Body of pancreas (tissue), 4 donors: ENCODE measurements at places on chromosomes 5 and 9. TPM values are rescaled to one million over a fixed set of nuclear protein-coding genes. Genes with fewer than 3 reads are reported as not detected.

The SLC45A2 gene
- not detected for total RNA-seq

- H3K36me3 ChIP-seq, result no peaks in the 10 kb centered on the region
- DNase-seq, result no peak
- no peak overlapping the region for H3K27ac ChIP-seq
- no peaks in the 10 kb centered on the region for H3K27me3 ChIP-seq
Measured at GRCh38 chr9:135096408-135096895, 9.0 kb downstream of the OLFM1 start.

The ADRB2 gene
- total RNA-seq, result 1.6 TPM

The PCDHB15 gene
- total RNA-seq, result 3.1 TPM

DNA sequence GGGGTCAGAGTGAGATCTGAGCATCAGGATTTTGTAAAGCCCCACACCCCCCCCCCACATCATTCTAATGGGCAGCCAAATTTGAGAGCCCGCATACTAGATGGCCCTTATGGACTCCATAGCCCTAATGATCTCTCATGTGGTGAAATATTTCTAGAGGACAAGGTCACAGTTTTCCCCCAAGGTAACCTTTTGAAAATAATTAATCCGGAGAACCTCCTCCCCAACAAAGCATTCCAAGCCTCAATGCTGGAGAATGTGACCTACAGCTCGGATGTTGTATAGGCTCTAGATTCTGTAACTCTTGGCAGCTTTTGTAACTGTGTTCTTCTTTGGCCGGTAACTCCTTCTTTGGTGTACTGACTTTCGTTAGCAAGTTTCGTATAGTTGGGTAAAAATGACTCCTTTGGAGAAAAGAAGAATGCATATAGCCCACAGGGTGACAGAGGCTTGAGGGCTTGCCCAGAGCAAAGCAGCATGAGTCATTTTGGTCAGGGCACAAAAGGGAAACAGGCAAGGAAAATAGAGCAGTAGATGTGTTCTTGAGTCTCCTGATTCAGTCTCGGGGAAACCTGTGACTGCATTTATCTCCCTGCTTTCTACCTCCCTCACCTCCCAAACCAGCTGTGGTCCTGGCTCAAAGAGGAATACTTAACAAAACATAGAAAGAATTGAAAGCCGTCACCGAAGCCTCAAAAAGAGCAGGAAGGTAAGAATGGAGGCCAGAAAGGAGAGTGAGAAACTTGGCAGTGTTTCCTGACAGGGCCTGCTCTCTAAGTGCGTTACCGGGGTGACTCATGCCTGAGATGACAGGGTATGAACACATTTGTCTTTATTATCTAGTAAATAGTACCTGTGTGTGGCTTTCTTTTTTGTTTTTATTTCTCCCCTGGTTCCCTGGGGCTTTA, 6.6 kb upstream of the XPA start:
- H3K27ac ChIP-seq, result peak overlapping the region; percentile 73
- H3K36me3 ChIP-seq, result no peaks in the 10 kb centered on the region
- no peak overlapping the region for H3K4me3 ChIP-seq
- H3K27me3 ChIP-seq, result no peaks in the 10 kb centered on the region
- H3K4me1 ChIP-seq, result peaks cover 13% of the 10 kb centered on the region

The FOXE1 gene
- total RNA-seq, result not detected

GRCh38 chr5:174448662-174449061, 275.7 kb upstream of the MSX2 start:
- no peaks in the 10 kb centered on the region for H3K4me1 ChIP-seq
- peaks cover 3% of the 10 kb centered on the region for H3K27me3 ChIP-seq
- H3K4me3 ChIP-seq, result no peak overlapping the region
- no peaks in the 10 kb centered on the region for H3K36me3 ChIP-seq
- H3K27ac ChIP-seq, result no peak overlapping the region

The SAPCD2 gene
- 0.78 TPM for total RNA-seq
